ENCODE measurements at places on chromosomes 3 and 15. TPM values are rescaled to one million over a fixed set of nuclear protein-coding genes. Genes with fewer than 3 reads are reported as not detected.

GRCh38 chr3:135915206-135915605 lies 50.3 kb upstream of the PPP2R3A start:
- DNase-seq, result no peak

DNA sequence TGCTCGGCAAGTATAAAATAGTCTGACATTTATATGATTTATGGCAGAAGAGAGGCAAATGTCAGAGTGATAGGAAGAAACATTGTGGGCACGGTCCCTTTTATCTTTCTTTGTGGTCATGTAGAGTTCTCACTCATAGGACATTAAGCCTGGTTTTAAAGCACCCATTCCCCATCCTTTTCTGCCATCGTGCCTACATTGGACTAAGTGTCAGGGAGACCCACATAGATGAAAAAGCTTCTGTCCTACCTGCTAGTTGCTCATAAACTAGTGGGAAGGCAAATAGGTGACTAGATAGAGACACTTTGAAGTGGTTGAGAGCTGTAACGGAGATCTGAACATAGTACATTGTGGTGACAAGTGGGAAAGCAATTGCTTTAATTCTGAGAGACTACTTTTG lies 155.7 kb downstream of the B3GALNT1 start:
- DNase-seq, result no peak

DNA sequence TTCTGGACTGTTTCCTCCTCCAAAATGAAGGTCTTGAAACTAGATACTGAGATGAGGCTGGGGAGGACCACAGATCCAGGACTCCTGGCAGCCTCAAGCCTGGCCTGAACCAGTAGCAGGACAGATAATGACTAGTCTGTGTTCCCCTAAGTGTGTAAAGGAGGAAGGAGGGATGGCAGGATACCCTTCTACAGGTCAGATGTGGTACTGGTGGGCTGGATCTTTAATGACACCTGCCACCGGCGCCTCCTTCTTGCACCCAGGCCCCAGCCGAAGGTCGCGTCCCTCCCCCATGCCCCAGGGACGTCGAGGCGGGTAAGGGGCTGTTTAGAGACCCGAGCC lies 556 bp downstream of the USP19 start:
- DNase-seq, result no peak

Gene ST6GAL1
- 79.3 TPM for polyA plus RNA-seq

Gene PLXND1
- 150 TPM for polyA plus RNA-seq

DNA sequence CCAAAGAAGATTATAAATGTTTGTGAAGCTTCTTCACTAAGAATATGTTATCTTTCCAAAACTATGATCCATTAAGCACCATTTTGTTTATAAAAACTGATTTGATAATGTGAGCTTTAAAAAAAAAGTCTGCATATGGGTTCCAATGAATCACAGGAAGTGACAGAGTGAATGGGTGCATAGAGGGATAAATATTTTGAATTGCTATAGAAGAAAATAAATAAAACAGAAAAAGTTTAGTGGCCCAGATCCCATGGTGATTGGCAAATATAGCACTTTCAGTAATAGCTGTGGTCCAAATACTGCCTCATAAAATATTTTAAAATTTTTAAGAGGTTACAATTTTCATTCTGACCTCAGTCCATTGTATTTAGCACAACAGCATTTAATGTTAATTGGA lies 19.2 kb downstream of the CPA3 start:
- no peak for DNase-seq
